AG10803 (cell line): ENCODE measurements at places on chromosomes 5 and 9.

DNA sequence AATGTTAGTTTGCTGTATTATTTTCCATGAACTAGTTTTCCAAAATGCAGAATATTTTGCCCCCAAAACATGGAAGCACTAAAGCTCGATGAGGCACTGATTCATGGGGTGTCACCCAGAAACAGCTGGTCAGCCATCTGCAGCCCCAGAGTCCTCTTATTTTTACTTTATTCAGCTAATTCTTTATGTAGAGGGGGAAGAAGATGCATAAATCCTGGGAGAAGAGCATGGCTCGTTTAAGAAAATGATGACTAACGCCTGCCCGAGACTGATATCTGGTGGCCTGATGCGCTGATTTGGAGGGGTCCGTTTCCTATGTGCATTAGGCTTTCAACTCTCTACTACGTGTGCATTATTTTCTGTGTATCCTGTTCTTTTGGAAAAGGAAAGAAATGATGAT, 390.3 kb upstream of the MEF2C start:
- no peak for DNase-seq

DNA sequence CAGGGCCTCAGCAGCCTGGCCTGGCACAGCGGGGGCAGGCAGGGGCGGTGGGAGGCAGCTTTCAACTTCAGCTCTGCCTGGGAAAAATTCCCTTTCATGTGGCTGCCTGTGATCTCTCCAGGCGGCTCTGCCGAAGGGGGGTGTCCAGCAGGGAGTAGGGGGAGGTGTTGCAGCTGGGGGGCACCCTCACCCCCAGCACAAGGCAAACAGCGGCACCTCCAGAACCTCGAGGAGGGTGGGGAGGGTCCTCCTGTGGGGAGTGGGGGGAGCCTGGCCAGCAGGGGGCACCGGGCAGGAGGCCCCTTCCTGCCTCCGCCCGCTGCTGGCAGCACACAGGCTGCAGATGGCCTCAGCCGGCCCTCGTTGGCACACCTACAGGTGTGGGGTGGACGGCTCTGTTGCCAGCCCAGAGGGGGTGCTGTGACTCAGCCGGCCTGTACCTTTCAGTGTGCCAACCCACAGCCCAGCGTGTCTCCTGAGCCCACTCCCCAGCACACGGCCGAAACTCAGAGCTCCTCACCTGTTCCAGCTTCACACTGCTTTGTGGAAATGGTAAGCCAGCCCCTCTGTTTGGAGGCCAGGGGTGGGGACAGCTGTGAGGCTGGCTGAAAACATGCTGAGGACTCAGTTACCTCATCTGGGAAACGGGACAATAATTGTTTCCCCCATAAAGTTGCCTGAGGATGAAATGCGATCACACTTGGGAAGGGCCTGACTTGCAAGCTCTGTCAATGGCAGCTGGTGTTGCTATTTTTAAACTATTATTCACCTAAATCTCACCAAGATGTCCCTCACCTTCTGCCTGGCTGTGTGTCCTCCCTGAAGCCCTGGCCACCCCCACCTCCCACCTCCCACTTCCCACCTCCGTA, 37.0 kb downstream of the CXXC5 start:
- no peak for DNase-seq

GRCh38 chr9:75914002-75914401, 23.5 kb downstream of the PCSK5 start:
- no peak for DNase-seq

DNA sequence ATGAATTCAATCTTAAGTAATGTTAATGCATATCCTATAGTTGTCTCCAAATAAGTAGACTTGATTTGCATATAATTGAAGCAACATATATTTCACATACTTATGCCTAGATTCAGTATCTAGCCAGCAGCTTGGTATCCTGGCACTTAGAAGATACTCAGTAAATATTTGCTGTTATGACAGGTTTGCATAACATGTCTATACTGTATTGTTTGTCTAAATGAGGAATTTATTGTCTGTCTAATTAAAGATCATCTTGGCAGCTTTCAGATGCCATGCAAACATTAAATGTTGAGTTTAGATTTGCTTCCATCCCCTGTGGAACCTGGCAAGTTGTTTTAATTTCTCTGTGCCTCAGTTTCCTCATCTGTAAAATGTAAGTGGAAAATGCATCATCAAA, 9.4 kb downstream of the IQGAP2 start:
- DNase-seq = no peak

GRCh38 chr5:26791021-26791420, 247.4 kb downstream of the CDH9 start:
- no peak for DNase-seq

DNA sequence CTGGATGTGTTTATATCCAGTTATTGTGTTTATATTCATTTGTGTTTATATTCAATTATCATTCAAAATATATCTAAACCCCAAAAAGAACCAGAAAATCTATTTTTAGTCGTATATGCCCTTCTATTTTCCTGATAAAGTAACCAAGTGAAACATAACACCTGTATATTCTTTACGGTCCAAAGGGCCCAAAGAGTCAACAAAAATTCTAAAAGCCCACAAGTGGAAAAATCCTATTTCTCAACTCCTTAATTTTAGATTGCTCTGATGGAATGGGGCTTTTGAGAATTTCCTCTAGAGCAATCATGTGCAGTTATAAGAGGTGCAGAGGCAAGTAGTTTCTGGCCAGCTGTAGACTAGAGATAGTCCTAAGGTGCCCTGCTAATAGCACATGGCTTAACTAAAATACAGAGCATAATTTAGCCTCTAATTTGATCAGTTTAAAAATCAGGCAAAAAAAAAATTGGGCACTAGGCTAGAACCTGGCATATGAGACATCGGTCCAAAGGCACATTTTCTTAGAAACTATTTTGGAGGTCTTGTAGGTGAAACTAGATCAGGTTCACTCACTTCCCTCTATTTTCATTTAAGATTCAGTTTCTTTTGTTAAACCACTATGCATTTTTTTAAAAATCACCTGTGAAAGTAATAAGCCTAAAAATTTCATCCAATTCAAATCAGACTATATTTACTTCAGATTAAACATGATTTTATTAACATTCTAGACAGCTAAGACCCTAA, 256.0 kb downstream of the FBXL17 start:
- DNase-seq = no peak

DNA sequence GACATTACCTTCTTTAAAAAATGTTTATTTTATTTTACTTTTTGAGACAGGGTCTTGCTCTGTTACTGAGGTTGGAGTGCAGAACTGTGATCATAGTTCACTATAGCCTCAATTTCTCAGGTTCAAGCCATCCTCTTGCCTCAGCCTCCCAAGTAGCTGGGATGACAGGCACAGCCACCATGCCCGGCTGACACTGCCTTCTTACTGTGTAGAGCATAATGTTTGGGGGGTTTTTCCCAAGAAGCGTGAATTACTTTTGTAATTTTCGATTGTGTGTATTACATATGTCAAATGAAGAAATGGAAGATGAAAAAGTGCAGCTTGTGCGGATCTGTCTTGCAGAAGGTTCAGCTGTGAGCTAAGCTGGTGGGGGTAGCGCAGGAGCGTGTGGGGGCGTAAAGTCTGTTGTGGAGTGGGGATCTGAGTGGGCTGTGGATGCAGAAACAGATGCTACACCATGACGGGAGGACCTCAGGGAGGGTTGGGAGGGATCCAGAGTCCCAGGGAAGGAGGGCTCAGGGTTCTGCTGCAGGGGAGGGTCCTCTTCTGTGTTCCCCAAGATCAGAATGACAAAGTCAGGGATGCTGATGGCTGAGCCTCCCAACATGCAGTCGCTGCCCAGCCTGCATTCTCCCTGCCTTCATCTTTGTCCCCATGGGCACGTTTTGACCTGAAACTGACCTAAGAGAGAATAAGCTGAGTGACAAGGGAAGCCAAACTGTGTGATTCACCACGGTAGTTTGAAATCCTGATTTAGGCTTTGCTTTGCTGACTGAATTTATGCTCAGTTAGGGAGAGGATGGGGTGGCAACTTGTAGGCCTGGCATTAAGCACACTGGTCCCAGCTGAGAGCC, 6.8 kb upstream of the ANKRD33B start:
- DNase-seq = no peak

- no peak for DNase-seq
Observed at GRCh38 chr9:123389070-123389469, 33.1 kb downstream of the CRB2 start.

DNA sequence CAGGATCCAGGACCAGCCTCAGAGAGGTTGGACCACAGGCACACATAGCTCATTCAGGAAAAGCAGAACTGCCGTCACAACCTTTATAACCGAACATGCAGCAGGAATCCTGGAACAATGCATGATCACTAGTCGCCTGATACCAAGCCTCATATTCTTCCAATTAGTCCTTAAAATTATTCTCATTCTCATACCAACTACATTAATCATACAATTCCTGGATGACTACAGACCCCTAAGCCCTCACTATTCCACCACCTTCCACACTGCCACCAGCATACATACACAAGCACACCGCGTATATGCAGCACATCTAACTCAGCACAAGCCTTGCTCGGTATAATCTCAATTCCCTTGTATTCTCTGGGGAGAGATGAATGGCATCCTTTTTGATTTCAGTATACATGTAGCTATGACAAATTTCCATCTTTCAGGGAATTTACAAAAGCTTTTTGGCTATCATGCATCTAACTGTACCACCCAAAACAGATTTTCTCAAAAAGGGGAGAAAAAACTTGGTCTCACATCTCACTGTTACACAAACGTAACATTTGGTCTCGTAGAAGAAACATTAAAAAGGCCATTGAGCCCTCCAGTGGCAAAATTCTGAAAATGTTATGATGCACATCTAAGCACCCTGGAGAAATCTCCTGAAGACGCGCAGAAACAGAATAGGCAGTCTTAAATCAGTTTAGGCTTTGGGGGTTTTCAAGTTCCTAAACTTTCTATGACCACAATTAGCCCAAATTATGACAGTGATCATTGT, 46.2 kb downstream of the MCTP1 start:
- DNase-seq = peak; percentile 15

- no peak for DNase-seq
Observed at GRCh38 chr5:116437922-116438578, 136.6 kb downstream of the SEMA6A start.

DNA sequence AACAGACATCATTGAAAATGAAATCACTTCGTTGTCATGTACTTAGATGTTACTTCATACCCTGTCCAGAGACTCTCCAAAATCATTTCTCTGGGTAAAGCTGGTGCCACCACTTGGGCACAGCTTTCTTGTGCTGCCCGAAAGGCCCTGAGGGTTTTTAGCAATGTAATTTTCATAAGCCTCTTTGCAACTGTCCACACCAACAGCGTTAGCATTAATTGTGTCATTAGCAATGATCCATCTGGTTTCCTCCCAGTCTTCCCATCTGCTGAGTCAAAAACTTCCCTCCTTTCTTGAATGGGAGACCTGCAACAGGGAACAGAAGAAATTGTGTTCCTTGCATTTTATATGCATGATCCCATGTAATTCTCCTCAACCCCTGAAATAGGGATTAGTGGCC, 8.6 kb upstream of the MSX2 start:
- DNase-seq = no peak

DNA sequence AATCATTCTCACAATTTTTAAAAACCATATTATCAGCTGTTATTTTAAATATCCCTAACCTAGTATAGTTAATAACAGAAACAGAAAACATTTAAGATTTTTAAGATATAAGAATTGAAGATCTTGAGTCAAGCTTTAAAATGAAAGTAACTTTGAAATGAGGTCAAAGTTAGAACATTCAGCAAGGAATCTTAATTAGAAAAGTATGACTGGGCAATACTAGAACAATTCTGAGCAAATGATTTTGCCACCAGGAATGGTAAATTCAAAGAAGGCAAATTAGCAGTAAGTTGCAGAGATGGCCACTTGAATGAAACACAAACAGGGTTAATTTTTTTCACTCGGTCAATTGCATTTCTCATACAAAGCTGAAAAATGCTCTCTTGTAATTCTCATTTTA, 117.9 kb downstream of the NXNL2 start:
- peak; percentile 54 for DNase-seq

- DNase-seq = no peak
Observed at GRCh38 chr9:116654059-116654355, 33.1 kb upstream of the TRIM32 start.

- no peak for DNase-seq
Observed at GRCh38 chr9:76646249-76646648, 118.0 kb upstream of the PCA3 start.

- DNase-seq = peak; percentile 80
Observed at GRCh38 chr5:151870820-151871219, 53.8 kb downstream of the GLRA1 start.

GRCh38 chr5:44935262-44935661, 126.5 kb downstream of the MRPS30 start:
- DNase-seq = peak; percentile 38

GRCh38 chr5:124057724-124058231, 545.8 kb downstream of the CSNK1G3 start:
- DNase-seq = no peak

DNA sequence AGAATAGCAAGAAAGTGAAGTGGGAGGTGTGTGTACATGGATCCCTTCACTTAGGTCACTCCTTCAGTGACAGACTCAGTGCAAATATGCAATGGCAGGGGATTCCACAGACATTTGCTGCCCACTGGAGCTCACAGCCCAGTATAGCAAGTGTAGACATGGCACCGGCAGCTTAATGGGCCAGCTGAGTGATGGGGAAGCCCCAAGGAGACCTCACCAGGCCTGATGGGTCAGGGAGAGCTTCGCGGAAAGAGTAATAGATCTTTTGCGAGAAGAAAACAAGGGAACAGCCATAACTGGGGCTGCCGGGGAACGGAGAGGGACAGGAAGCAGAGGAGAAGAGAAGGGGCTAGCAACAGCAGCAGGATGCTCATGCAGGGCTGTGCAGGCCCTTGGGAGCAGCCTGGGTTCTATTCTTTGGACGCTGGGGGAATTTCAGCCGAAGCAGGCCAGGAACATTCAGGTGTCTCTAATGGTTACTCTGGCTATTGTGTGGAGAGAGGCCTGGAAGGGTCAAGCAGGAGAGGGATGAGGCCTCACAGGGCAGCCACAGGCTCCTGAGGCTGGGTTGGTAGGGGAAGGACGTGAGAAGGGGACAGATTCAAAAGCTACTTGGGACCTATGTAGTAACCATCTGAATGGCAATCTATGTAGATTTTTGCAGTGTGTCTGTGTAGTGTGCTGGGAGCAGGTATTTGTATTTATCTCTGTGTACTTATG, 27.0 kb downstream of the TCF7 start:
- DNase-seq = no peak

DNA sequence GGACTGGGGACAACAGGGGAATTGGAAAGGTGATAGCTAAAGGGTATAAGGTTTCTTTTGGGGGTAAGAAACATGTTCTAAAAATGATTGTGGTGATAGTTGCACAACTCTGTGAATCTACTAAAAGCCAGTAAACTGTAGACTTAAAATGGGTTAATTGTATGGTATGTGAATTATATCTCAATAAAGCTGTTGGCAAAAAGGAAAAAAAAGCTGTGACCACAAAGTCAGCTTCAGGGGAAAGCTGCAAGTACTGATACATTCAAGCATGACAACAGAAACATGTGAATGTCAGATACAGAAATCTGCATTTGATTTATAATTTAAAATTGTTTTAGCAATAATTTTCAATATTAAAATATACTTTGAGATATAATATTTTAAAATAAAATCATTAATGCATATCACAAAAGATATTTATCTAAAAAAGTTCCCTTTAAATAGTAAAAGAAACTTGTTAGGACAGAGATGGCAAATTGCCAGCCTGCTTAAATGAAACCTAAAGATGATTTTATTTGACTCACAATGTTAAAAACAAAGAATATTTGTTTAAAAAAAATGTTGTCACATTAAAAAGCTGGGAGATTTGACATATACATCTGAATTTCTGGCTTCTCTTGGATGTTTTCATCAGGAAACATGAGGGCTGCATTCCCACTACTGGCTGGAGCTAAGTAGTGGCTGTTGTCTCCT, 66.0 kb downstream of the TBCA start:
- peak; percentile 8 for DNase-seq

GRCh38 chr5:93576994-93577853, 3.8 kb downstream of the NR2F1-AS1 start:
- no peak for DNase-seq

- DNase-seq = no peak
Observed at GRCh38 chr9:93911801-93912554, 43.2 kb downstream of the BARX1 start.
